Hypothalamus (tissue), 51 donors: ENCODE measurements at places on chromosomes 2 and 18.

DNA sequence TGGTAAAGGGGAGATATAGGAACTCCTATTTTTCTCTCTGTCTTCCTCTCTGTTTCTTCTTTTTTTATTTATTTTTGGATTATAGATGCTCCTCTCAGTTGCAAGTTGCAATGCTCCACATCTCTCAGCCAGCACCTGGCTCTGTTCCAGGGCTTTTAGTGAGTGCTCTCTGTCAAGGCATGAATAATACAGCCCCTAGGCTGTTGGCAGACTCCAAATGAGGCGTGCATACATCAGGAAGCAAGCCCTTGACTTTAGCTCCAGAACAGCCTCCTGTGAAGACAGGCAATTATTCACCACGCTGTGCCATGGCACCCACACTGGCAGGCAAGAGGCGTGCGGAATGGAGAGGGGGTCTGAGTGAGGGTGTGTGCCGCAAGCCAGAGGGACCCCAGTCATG is 228.1 kb upstream of the PXDN start:
- peak; percentile 23 for DNase-seq

DNA sequence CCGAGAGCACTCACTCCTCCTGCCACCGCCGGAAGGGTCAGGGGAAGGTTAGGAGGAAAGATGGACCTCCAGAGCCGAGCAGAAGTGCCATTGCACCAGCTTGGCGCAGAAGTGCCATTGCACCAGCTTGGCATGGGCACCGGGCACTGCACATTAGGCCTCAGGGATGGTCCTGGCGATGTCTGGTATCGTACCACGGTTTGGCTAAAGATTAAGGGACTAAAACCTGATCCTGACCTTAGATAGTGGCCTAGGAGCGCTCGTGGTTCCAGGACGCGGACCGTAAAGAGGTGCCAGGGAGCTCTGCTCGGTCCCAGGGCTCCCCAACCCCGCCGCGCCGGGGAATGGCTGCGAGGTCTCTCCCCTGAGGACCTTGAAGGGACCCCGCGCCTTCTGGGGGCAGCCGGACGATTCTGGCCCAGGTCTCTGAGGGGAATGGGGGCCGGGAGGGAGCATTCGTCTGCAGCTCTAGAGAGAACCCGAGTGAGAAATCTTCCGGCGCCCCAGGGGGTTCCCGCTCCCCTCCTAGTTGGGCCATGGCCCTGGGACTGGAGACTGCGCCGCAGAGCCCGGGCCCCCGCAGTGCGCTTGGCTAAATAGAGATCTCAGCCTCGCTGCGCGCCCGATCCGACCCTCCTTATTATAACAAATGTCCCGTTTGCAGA is 1.8 kb downstream of the PAX8 start:
- DNase-seq = no peak

GRCh38 chr2:113124984-113125855 is 2.2 kb upstream of the IL1RN start:
- DNase-seq = no peak

DNA sequence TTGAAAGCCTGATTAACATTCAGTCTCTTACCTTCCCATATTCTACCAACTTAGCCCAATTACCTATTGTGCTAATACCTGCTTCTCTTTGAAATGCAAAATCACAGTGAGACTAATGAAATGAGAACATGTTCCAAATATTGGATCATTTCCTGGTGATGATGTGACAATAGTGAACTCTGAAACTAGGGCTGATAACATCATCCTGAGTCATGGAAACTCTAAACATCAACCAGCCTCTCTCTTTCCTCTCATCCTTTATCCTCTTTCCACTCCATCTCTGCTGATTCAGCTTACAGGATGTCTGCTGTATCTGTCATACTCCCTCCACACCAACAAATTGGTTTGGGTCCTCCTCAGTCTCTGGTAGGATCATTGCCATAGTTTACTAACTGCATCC is 98.8 kb upstream of the NCKAP5 start:
- DNase-seq = no peak

DNA sequence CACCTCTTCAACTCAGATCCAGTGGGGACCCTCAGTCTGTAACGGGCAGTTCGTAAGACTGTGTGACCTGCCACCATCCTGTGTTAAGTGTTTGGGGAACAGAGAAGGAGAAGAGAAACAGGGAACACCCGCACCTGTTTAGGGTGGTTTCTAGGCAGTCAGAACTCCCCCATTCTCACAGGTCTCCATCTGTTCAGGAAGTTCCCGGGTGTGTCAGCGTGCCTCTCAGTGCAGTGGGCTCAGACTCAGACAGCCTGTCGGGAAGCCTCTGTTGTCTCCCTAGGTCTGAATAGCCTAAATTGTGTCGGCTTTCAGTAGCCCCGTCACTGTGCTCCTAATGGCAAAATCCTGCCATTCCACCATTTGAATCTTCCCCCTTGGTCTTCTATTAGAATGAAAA is 256.6 kb downstream of the LOXHD1 start:
- no peak for DNase-seq

DNA sequence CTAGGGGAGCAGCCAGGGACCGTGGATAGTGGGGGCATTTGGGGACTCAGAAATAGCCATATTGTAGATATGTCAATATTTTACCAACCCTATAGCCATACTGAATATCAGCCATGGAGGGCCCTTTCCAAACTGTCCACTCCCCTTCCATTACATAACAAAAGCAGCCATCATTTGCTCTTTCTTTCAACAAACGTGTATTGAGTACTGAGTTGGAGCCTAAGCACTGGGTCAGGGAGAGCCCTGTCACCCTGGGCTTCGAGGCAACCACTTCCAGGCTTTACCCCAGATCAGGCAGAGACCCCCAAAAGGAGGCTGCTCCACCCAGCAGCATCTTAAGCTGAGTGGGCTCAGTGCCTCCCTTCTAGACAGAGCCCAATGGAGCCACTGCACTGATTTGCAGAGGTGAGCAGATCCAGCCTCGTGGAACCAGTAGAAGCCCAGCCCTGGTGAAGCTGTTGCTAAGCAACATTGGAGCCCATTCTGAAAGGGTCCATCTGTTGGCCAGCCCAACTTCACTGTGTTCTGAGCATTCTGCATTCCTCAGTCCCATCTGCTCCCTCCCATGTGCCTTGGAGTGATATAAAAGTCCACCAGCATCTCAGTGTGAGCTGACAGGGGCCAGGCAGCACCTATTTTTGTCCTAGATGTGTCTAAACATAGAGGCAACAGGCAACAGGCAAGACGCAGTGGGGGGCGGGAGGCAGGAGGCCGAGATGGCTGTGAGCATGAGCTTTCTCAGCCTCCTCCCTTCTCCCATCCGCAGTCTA is 112.1 kb downstream of the PLB1 start:
- no peak for DNase-seq

DNA sequence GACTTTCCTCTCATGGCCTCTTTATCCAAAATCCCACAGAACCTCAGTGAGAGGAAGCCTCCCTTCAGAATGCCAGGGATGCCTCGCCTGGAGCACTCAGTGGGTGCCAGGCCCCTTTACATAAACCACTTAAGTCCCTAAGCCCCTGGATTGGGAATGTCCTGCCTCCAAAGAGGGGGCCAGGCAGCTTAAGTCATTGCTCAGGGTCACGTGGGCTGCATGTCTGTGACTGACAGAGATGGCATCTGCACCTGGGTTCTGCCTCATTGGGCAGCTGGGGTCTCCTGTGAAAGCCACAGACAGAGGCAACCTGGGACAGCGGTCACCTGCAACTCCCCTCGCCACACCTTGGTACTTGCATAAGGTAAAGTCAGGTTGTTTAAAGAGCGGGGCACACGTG is 93.5 kb downstream of the MYT1L start:
- DNase-seq = no peak

- no peak for DNase-seq
These were observed 86.8 kb downstream of the GULP1 start for GRCh38 chr2:188378371-188378950.

DNA sequence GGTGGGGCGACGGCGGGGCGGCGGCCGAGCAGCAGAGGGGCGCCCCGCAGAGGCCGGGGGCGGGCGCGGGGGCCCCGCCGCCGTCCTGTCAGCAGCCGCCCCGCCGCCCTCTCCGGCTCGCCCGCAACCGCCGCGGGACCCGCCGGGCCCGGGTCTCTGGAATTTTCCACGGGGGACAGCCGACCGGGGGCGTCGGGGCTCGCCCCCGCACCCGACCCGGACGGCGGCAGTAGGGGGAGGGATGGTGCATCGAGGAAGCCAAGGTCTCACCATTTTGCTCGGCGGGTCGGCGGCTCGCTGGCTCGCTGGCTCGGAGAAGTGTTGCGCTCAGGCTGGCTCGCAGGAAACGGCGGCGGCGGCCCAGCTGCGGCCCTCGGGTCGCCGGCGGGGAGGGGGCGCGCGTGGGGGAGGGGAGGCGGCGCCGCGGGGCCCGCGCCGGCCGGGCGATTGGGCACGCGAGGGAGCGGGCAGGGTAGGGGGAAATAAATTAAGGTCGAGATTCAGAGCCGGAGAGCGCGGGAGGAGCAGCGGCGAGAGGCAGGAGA is 405 bp downstream of the PPP3R1 start:
- no peak for DNase-seq

GRCh38 chr2:164450278-164450677 is 171.0 kb downstream of the GRB14 start:
- DNase-seq = no peak

- no peak for DNase-seq
These were observed 55.6 kb downstream of the QPCT start for GRCh38 chr2:37400041-37400440.

DNA sequence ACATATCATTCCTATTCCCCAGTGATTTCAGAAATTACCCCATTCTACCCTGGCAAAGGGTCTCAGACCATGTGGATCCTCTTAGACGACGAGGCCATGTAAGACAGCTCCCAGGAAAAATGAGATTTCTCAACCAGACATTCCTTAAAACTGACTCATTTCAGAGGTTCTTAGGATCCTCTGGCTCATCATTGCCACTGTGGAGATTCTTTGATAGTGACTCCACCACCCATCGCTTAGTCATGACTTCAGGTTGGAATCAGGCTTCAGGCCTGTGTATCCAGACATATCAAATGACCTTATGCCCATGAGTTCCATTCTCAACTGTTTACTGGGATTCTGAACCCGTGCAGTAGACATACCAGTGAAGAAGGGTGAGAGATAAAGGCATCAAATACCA is 245.6 kb upstream of the TCF4 start:
- DNase-seq = no peak

DNA sequence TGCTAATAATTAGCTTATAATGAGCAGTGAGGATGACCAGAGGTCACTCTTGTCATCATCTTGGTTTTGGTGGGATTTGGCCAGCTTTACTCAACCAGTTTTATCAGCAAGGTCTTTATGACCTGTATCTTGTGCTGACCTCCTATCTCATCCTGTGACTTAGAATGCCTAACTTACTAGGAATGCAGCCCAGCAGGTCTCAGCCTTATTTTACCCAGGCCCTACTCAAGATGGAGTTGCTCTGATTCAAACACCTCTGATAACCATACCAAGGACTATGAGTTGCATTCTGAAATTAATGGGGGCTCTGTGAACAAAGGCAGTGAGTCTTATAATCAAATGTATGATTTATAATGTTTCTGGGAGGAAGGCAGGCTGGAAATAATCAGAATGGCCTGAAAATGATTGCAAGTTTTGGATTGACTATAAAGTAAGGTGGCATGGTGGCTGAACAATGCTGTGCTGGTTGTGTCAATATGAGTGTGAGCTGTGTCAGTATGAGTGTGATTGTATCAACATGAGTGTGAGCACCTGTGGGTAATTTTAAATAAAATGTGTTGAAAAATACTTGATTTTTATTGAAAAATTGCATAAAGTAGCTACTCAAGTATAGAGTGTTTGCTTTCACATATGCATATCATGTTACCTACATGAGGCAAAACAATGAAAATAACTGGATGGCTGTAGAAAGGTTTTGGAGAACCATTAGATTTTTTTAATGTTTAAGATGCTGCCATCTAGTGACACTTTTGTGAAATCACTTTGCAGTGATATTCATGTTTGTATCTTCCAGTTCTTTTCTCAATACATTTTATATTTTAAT is 103.0 kb downstream of the KYNU start:
- DNase-seq = no peak

- DNase-seq = no peak
These were observed 14.7 kb upstream of the BCL11A start for GRCh38 chr2:60567919-60568768.

- no peak for DNase-seq
These were observed 83.2 kb upstream of the FRZB start for GRCh38 chr2:182949572-182950189.

DNA sequence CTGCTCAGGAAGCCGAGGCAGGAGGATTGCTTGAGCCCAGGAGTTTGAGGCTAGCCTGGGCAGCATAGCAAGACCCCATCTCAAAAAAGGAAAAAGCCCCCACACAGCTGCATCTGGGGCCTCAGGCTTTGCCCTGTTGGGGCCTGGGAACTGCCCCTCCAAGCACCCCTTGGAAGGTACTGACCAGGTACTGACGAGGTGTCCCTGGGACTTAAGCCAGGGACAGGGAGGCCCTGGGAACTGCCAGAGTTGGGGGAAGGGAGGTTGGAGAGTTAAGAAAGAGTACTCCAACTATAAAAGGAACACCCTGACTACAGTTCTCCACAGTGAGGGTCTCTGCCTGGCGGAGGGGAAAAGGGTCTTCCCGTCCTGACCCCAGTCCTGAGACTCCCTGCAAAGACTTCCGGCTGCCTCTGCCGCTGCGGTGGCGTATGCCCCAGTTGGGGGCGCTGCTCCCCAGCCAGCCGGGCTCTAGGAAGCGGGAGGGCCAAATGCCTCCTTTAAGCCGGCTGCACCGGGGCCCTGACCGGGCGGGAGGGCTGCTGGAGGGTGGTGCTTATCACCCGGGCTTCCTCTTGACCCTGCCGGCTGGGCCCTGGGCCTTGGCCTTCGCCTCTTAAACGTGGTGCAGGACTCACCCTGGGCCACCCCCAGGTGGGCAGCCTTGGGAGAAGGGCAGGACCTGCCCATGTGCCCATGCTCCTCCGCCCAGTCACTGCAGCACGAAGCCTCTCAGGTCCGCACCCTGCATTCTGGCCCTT is 12.8 kb downstream of the SLC30A3 start:
- DNase-seq = no peak

GRCh38 chr2:203621981-203622515 is 84.4 kb upstream of the CD28 start:
- DNase-seq = no peak

DNA sequence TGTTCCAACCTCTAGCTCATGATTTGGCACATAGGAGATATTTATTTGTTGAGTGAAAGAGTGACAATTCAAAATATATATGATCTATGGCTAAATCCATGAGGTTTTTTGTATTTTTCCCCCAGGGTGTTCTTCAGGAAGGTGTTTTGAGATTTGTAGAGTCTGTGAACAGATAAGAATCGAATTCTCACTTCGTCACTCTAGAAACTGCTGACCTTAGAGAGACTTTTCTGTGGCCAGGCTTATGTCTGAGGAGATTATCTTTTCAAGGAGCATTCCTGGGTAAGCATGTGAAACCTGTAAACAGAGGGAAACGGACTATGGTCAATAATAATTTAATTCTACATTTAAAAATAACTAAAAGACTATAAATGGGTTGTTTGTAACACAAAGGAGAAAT is 849 bp upstream of the ITGB6 start:
- no peak for DNase-seq

DNA sequence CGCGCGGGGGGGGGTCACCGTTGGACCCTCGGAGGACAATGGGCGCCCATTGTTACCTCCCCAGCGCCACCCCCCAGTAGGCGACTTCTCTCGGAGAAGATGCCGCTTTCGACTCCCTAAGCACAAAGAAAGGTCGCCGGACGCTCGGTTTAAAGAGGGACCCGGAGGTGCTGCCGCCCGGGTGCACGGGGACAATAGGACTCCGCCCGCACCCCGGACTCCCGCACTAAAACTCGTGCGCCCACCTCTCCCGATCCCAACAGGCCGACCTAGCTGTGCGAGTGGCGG is 318 bp upstream of the CDC42EP3 start:
- DNase-seq = no peak
